ENCODE measurements at places on chromosomes 13 and 19.

GRCh38 chr13:33033051-33033812 lies 17.0 kb downstream of the KL start:
- no peak for DNase-seq

DNA sequence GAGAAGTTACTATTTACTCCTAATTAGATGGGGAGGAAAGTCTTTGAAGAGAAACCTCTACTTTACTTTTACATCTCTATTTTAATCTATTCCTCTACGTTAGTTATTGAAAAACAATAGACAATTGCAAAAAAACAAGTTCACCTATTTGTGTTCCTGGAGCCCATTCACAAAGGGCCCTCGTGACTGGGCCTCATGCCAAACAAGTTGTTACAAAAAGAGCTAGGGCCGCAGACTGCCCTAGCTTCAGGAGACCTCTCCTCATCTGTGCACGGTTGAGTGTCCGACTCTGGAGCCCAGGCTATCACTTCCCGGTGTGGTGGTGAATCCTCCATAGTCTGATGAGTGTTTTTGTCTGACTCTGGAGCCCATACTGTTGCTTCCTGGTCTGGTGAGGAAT lies 190.9 kb downstream of the ZNF486 start:
- DNase-seq, result no peak

GRCh38 chr19:16198370-16198651 lies 600 bp downstream of the AP1M1 start:
- no peak for DNase-seq

- no peak for DNase-seq
Observed at GRCh38 chr19:31389874-31390273, 40.6 kb upstream of the TSHZ3 start.

DNA sequence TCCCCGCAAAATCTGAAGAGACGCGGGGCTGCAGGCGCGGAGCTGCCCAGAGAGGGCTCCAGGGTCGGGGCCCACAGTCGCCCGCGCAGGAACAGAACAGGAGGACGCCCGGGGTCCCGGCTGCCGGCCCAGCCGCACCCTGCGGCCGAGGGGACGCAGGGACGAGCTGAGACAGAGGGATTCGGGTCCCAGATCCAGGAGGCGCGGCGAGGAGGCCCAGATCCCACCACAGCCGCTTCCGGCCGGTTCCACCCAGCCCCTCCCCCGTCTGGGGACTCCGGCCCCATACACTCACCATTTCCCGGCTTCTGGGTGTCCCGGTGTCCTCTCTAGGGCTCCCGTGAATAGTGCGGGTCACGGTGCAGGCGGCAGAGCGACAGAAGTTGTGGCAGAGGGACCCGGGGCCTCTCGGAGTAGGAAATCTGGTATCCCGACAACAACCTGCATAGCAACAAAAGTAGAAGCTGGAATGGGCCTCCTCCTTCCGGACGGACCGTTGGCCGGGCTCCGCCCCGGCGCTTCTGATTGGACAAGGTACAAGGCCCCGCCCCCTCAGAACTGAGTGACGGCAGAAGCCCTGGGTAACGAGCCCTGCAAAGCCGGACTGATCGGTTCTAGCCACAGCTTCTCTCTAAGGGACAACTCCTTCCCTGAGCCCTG lies at the start of gene ZNF20:
Gene ZNF20 (minus strand): TSS at position 466 of the 660 bp plus-strand sequence. CDS start 168 bp downstream, at position 298.
- peak; percentile 96 for DNase-seq

- DNase-seq, result no peak
Observed at GRCh38 chr13:23786607-23787006, 102.6 kb downstream of the MIPEP start.

GRCh38 chr19:38737281-38737865 lies 6.9 kb downstream of the CAPN12 start:
- DNase-seq, result no peak

DNA sequence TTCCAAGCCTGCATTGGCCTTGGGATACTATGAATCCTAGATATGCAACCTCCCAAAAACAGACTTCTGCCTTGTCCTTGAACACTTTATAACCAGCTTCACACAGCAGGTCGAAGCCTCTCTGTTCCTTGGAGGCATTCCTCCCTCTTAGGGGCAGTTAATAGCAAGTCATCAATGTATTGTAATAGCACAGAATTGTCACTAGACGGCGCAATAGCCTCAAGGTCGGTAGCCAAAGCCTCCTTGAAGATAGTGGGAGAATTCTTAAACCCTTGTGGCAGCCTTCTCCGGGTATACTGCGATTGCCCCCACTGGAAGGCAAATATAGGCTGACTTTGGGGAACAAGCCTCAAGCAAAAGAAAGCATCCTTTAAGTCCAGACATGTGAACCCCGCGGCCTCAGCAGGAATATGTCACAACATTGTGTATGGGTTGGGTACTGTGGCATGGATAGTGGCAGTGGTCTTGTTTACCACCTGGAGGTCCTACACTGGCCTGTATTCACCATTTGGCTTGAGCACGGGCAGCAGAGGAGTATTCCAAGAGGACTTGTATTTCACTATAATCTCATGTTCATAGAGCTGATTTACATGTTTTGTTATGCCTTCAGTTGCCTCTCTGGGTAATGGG lies 61.1 kb downstream of the ZNF431 start:
- DNase-seq, result peak; percentile 51

GRCh38 chr19:45071969-45072790 lies 4.1 kb downstream of the ZNF296 start:
- DNase-seq, result no peak

DNA sequence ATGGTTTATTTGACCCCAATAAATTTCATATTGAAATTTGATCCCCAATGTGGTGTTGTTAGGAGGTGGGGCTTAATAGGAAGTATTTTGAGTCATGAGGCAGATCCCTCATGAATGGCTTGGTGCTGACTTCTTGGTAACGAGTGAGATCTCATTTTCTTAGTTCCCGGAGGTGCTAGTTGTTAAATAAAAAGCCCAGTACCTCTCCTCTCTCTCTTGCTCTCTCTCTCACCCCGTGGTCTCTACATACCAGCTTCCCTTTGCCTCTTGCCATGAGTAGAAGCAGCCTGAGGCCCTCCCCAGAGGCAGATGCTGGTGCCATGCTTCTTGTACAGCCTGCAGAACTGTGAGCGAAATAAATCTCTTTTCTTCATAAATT lies 39.4 kb upstream of the KATNAL1 start:
- DNase-seq, result no peak

GRCh38 chr13:42211704-42212464 lies 60.1 kb upstream of the AKAP11 start:
- no peak for DNase-seq

GRCh38 chr19:47190167-47190727 lies 40.8 kb downstream of the BBC3 start:
- peak; percentile 61 for DNase-seq

DNA sequence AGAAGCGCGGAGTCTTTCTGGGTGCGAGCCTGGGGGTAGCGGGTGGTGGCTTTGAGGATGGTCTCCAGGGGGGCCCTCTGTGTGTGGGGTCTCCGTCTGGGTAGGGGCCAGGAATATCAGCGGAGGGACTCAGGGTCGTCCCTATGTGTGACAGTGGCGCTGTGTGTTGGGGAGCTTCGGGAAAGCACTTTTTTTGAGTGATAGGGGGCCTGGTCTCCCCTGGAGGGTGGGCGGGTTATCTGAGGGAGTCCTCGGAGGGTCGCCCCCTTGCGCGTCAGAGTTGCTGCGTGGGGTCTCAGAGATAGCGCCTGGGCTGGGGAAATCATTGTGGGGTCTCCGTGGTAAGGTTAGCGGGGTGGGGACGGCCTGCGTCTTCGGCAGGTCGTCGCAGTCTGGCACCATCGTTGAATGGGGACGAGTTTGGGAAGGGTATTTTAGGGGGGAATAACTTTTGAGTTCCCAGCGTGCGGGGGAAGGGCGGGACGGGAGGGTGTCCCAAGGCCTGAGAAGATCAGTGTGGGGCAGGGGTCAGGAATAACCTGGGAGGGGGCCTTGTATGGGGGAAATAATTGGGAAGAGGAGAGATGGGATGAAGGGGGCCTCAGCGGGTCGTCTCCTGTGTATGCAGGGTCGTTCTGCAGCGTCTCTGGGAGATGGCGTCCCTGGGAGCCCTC lies 857 bp downstream of the IER2 start:
- DNase-seq, result no peak

GRCh38 chr19:10582091-10582490 lies 5.0 kb downstream of the AP1M2 start:
- no peak for DNase-seq

GRCh38 chr13:29489650-29490560 lies 105.6 kb downstream of the SLC7A1 start:
- no peak for DNase-seq

- DNase-seq, result no peak
Observed at GRCh38 chr13:64020126-64020525, 2604.5 kb upstream of the PCDH20 start.

- no peak for DNase-seq
Observed at GRCh38 chr19:38139122-38139521, 84.9 kb downstream of the DPF1 start.

- DNase-seq, result no peak
Observed at GRCh38 chr13:66977161-66977560, 253.0 kb downstream of the PCDH9 start.

DNA sequence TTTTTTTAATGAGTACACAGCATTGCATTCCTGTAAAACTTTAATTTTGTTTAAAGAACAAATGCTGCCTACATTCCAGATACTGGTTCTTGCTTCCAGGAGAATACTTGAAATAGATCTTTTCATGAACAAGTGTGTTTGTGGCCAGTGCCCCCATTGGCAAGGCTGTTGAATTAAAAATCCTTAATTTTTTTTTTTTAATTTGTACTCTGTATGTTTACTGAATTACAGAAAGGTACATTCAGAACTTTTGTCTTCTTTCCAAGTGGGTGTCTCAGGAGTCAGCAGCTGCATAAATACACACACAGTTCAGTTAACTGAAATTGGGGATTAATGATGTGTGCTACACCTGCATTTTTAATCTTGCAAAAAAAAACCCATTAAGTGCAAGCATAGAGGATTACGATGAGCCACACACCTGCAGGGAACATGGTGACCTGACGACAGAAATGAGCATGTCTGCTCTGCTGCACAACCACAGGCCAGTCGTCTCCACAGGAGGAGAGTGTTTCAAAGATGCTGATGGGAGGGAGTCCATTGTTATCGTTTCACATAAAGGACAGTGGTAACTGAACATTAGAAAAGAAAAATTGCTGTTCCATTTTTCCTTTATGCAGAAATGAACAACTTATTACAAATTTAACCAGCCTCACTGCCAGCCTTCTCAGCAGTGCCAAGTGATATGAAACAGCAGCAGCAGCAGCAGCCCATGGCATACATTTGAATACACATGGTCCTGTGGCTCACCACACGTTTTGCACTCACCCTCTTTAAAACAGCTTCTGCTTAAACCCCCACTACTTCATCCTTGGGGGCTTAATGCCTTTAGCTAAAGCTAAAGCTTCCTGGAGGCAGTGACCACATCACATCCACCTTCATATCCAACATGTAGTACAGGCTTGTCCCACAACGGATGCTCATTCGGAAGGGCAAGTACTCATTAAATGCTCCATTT lies 72.3 kb upstream of the RFC3 start:
- DNase-seq, result no peak

DNA sequence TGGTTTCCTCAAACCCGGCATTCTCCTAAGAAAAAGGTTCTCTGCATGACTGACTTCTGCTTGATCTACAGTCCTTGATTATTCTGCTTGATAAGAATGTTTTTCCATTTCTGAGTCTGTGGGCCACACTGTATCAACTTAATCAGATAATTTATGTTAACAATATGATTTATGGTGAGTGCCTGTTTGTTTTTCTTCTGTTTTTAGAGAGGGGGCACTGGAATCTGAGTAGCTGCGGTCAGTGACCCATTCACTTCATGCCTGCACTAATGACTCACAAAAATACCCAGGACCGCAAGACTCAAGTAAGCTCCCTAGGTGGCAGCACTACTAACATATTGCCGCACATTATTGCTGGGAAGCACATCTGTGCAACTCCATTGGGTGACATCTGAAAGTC lies 542.3 kb upstream of the ATXN8OS start:
- DNase-seq, result no peak

DNA sequence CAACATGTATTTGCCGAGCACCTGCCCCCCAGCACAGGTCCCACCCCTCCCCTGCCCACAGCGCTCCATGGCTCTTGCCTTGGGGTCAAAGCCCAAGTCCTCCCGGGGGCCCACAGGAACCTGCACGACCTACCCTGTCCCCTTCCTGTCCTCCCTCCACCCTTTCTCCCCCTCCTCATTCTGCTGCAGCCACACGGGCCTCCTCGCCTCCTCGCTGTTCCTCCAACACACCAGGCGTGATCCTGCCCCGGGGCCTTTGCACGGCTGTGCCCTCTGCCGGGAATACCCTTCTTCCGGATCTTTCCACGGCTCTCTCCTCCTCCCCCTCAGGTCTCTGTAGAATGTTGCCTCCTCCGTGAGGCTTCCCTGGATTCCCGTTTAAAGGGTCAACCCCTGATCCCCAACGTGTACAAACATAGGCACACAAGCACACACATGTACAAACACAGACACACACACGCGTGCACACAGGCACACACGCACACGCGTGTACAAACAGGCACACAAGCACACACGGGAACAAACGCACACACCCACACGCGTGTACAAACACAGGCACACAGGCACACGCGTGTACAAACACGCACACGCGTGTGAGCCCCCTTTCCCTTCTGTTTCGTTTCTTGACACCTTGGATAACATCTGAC lies 2.8 kb downstream of the MADCAM1 start:
- DNase-seq, result no peak

- no peak for DNase-seq
Observed at GRCh38 chr13:85816413-85816812, 17.2 kb upstream of the SLITRK6 start.

DNA sequence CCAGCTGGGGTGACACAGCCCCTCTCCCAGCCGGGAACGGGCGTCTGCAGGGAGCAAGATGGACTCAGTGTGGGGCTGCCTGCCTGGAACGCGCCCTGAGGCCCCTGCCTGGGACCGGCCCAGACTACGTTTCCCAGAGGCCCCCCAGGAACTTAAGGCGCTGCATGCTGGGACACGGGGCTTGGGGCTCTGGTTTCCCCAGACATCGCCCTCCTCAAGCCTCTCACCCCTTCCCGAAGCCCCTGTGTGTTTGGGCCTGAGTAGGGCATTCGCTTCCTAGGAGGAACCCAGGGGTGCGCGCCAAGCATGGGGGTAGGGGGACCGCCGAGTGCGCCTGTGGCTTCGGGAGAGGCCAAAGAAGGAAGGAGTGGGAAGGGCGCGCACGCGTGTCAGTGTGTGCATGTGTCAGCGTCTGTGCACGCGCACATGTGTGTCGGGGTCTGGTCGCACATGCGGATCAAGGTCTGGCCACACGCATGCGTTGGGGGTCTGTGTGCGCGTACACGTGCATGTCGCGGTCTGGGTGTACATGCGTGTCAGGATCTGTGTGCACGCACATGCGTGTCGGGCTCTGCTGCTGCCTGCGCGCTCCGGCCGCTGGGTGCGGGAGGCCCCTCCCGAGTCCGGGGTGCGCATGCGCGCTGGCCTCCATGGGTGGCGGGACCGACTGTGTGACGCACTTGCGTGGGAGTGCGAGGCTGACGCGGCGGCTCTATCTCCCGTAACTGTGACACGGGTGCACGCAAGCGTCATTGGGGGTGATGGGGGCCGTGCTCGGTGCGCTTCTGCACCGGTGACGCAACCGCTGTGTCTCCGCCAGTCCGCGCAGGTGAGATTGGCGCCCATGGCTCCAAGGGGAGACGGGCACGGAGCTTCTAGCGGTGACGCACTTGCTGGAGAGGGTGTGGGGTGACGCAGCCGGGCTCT lies 16.2 kb downstream of the ZNF331 start:
- peak; percentile 93 for DNase-seq

Data from head of caudate nucleus (tissue), 42 donors.